Vein endothelial cell (primary cell): ENCODE measurements at places on chromosomes 1 and 21. TPM values are rescaled to one million over a fixed set of nuclear protein-coding genes. Genes with fewer than 3 reads are reported as not detected.

Gene ALDH9A1
- total RNA-seq = 45.9 and 46.1 TPM in 2 replicates

Gene TMEM82
- not detected in 2 replicates for total RNA-seq

Gene CAPN8
- total RNA-seq = not detected in 2 replicates

Gene OR10Z1
- not detected in 2 replicates for total RNA-seq

Gene LCE2B
- total RNA-seq = not detected in 2 replicates

Gene BCAR3
- 45.1 and 57.5 TPM in 2 replicates for total RNA-seq
